ENCODE measurements at places on chromosomes 16 and 17.

GRCh38 chr17:5592382-5592781, 8.1 kb upstream of the NLRP1 start:
- DNase-seq = peak; percentile 28

- DNase-seq = peak; percentile 56
Measured at GRCh38 chr17:44086364-44087311, 16.1 kb downstream of the G6PC3 start.

GRCh38 chr17:50976951-50977472, 110.9 kb upstream of the TOB1 start:
- DNase-seq = no peak

GRCh38 chr16:66551348-66551759, 1.0 kb upstream of the CKLF start:
- no peak for DNase-seq

DNA sequence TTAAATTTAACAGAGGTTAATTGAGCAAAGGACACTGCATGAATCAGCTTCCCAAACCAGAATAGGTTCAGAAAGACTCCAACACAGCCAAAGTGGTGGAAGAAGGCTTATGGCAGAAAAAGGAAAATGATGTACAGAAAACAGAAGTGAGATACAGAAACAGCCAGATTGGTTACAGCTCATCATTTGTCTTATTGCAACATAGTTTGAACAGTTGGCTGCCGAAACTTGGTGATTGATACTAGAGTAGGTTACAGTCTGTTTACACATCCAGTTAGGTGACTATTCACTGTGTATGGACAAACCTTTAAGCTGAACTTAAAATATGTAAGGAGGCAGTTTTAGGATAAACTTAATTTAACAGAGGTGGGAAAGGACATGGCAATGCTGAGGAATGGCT, 18.3 kb downstream of the TMEM100 start:
- DNase-seq = no peak

DNA sequence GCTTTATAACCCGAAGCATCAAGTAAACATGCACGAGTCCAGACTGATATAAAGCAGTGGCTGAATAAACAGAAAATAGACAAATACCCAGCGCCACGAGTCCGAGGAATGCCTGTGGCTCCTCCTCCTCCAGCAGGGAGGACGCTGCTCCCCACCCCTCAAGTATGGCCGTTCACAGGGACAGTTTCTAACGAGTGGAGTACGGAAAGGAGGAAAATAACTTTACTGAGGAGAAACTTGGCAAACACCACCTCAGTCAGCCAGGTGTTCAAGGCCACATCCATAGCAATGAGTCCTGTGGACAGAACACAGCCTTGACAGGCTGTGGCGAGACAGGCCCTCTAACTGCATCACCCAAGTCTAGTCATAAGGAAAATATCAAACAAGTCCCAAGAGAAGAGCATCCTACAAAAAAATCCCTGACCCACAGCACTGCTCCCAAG, 9.2 kb downstream of the ZDHHC7 start:
- no peak for DNase-seq

DNA sequence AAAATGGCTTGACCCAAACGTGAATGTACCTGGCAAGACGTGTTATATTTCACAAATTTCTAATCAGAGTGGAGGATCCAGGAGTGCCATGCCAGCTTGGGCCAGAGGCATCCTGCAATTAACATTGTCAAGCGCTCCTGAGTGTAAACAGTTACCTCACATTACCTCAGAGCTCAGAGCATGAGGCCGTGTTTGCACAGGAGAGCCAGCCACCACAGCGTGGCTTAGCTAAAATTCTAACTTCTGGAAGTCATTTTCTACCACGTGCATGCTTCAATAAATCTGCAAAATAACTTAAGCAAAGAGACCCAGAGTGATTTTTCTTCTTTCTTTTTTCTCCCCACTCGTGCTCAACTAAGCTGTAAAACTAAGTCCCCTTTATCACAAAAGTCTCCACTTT, 769.0 kb downstream of the KCNJ2 start:
- DNase-seq = no peak

DNA sequence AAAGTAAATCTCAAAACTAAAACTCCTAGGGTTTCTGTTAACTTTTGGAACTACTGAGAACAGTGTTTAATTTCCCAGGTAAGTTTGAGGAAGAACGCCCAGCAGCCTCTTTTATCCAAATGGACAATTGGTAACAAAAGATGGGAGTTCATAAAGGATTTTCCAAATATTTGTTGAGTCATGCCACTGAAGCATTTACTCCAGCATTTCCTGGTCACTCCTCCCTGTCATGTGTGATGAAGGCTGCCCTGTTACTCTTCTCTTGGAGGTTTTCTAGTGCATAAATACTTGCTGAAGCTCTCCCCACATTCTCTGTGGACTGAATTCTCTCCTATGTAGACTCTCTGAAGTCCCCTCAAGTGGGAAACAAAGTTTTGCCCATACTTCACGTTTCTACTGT, 16.5 kb downstream of the ZNF75A start:
- DNase-seq = no peak

GRCh38 chr16:275786-276232, at the start of gene RGS11:
Gene RGS11, minus strand, starts transcription at chr16:275944. Its CDS starts 33 bp downstream, at chr16:275911.
- no peak for DNase-seq

DNA sequence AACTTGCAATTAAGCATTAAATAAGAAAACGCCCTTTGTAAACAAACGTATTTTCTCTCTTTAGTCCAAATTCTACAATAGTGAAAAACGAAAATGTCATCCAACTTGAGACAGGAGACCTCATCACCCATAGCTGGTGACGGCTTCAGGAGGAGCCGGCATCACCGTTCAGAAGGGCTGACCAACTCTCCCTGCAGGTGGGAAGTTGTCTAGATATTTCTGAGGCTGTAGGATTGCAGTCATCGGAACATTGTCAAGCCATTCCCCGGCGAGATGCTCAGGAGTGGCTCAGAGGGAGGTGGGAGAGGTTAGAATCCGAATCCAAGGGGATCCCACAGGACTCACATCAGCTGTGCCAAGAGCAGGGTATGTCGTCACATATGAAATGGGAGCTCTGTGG, 76.7 kb downstream of the RBFOX3 start:
- no peak for DNase-seq

DNA sequence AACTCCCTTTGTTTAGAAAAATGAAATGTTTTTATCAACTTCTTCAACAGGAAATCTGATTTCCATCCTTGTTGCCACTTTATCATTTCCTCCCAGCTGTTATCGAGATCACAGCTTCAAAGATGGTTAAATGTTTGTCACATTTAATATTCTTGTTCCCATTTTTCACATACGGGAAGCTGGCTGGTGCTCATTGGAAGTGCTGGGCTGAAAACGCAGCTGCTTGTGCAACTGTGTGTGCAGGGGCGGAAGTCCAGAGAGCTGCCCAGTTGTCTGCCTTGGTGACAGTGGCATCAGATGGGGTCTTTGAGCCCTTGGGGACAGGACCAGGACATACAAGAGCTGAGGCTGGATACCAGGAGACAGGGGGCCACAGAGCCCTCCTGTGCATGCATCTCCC, 549.2 kb upstream of the CDH11 start:
- no peak for DNase-seq

GRCh38 chr17:35968520-35969054, 12.7 kb downstream of the CCL16 start:
- no peak for DNase-seq

- DNase-seq = no peak
Measured at GRCh38 chr17:77537566-77537965, 396.8 kb downstream of the SEC14L1 start.

DNA sequence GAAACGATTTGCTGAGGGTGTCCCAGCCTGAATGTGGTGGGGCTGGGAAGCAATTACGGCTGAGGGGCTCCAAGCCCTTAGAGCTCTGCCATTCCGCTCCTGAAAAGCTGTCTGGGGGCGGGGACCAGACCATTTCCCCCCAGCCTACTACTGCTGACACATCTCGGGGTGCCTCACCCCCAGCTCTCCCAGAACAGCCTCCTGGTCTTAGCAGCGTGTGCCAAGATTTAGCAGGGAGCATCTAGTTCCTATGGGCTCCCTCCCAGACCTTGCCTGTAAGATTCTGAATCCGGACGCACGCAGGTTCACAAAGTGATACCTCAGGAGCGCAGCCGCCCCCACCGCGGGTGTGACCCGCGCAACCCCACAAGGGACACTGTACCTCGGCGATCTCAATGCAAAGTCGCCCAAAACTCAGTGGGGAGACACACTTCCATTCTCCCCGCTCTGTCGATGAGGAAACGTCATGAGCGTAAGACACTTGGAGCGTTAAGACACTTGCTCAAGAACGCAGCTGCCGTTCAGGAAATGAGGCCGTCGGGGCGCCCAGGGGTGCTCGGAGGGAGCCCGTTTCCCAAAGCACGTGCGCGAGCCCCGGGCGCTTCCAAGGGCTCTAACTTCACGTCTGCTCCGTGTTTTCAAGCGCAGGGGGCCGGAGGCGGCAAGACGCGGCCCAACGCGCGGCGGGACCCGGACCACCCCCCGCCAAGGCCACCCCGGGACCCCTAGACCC, 629 bp downstream of the GEMIN4 start:
- DNase-seq = no peak

DNA sequence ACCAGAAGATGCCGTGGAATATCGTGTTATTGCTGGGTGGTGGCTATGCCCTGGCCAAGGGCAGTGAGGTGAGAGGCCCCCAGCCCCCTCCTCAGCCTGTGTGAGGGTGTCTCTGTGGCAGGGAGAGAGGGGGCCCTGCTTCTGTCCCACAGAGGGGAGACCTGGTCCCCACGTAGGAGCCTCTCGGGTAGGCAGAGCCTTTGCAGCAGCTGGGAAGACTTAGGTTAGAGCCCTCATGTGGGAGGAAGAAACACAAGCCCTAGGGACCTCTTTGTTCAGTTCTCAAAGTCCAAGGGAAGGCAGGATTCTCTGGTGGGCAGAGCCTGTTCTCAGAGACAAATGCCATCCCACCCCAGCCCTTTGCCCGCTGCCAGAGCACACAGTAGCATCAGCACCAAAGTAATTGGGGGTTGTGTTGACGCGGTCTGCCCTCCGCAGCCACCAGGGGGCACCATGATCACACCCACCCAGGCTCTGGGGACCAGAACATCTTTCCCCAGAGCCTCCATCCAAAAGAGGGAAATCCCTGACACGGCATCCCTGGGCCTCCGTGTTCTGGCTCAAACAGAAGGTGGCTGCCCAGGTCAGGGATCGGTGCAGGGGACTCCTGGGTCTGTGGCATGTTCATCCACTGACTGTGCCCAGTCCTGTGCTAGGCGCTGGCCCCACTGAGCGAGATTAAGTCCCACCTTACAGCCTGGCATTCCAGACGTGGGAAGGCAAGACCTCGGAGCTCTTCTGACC, 11.5 kb upstream of the FOXN1 start:
- DNase-seq = no peak

- DNase-seq = no peak
Measured at GRCh38 chr16:35562471-35562870, 2103.1 kb downstream of the TP53TG3F start.

DNA sequence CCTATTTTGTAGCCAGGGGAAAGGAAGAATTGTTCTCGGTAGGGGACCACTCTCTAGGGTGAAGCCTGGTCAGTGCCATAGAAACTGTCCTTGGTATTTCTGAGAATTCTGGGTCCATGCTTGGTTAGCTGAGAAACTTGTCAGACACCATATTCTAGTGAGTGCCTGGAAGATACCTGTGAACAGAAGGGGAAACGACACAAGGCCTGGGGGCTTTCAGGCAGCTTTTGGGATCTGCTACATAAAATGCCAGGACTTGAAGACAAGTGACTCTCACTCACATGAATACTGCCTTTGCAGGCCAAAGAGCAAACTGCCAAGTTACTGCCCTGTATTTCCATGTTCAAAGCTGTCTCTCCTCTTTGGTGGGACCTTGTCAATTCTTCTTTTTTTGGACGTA, 18.3 kb downstream of the ODF4 start:
- no peak for DNase-seq

DNA sequence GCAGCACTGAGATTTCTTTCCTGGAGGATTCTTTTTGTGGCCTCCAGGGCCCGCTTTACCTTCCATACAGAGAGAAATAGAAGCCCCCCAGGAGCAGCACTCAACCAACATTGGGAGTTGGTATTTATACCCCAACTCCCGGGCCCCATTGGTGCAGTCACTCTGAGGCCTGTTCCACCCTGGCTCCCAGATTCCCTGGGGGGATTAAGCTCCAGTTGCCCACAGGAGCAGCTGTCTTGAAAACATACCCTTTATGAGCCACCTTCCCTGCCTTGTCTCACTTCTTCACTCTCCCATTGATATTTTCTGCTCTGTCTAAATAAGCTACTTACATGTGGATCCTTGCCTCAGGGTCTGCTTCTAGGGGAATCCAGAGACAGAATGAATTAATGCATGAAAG, 167.8 kb downstream of the KATNIP start:
- DNase-seq = no peak

DNA sequence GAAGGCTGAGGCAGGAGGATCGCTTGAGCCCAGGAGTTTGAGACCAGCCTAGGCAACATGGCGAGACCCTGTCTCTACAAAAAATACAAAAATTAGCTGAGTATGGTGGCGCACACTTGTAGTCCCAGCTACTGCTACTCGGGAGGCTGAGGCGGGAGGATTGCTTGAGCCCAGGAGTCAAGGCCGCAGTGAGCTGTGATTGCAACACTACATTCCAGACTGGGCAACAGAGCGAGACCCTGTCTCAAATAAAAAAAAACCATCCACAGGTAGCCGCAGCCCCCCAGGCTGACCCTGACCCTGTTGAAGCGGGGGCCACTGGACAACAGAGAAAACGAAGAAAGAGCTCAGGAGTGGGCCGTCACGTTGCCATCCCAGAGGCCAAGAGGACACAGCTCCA, 4.0 kb downstream of the SLC43A2 start:
- no peak for DNase-seq

- DNase-seq = no peak
Measured at GRCh38 chr17:13647543-13648021, 45.9 kb upstream of the HS3ST3A1 start.

DNA sequence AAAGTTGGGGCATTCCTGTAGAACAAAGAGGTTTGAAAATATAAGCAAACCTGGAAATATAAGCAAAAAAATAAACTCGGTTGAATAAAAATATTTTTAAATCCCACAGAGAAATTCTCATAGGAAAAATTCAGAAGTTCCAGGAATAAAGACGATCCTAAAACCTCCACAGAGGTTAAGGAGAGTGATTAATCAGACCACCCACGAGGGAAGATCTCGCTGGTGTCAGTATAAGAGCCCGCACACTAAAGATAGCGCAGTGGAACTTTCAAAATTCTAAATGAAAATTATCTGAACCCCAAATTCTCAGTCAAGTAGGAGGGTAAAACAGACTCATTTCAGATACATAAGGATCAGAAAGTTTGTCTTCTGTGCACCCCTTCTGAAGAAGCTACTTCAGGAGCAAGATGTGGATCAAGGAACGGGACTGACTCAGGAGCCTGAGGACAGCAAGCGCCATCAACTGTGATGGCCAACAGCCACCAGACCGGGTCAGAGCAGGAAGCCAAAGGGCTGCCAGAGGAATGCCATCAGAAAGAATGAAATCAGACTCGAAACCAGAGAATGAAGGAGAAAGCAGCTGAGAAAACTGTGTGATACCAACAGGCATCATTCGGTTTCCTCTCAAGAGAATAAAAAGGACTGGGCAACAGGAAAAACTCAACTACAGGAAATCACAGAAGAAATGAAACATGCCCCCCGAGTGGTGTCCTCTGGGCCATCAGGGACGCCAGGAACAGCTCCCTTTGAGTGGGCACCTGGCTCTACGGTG, 66.9 kb downstream of the CYTH1 start:
- no peak for DNase-seq

- no peak for DNase-seq
Measured at GRCh38 chr17:50541402-50541715, 5.6 kb upstream of the SPATA20 start.

All from HS-5 (cell line).